Muscle of leg (tissue), 16 donors: ENCODE measurements at places on chromosomes 5 and 9. TPM values are rescaled to one million over a fixed set of nuclear protein-coding genes. Genes with fewer than 3 reads are reported as not detected.
A peak's percentile ranks its signal among the peaks of the same experiment; 100 is the strongest.

Gene TLR4
- 13.3 TPM for total RNA-seq

DNA sequence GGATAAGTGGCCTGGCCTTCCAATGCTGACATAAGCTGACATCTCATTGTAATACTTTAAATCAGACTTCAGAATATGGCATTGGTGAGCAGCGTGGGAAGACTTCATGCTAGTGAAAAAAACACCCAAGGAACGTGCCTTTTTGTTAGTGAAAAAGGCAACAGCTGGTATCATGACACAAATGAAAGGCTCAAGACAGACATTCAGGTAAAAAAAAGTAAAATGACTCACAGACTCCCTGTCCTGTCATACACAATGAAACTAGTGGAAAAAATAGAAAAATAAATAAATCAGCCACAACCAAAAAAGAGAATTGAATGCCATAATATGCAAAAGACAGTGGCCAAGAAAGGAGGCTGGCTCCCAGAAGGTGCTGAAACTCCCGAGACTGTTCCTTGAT, 24.4 kb upstream of the PPP1R2B start:
- H3K27me3 ChIP-seq, result no peaks in the 10 kb centered on the region
- DNase-seq, result no peak
- H3K4me1 ChIP-seq, result no peaks in the 10 kb centered on the region
- H3K36me3 ChIP-seq, result no peaks in the 10 kb centered on the region
- no peak overlapping the region for H3K27ac ChIP-seq

DNA sequence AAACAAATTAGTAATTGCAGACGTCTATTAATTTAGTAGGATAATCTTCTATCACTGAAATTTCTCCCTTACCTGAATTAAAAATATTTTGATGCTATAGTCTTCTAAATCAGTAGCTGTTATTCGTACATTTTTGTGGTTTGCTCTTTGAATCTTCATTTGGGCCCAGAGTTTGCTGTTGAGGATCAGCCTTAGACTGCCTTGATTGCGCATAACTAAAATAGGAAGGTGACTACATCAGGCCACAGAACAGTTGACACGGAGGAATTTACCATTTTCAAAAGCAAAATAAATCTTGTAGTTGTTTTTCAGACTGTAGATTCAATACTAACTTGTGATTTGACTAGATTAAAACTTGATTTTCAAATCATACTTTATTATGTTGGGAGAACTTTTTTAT, 11.8 kb upstream of the NADK2 start:
- no peaks in the 10 kb centered on the region for H3K36me3 ChIP-seq
- no peaks in the 10 kb centered on the region for H3K27me3 ChIP-seq
- no peak overlapping the region for H3K4me3 ChIP-seq
- no peaks in the 10 kb centered on the region for H3K4me1 ChIP-seq

- no peak for DNase-seq
- no peaks in the 10 kb centered on the region for H3K36me3 ChIP-seq
- peaks cover 3% of the 10 kb centered on the region for H3K27me3 ChIP-seq
- peaks cover 2% of the 10 kb centered on the region for H3K4me1 ChIP-seq
- H3K27ac ChIP-seq, result no peak overlapping the region
These were observed 61.1 kb upstream of the PALM2AKAP2 start for GRCh38 chr9:109718861-109719260.

DNA sequence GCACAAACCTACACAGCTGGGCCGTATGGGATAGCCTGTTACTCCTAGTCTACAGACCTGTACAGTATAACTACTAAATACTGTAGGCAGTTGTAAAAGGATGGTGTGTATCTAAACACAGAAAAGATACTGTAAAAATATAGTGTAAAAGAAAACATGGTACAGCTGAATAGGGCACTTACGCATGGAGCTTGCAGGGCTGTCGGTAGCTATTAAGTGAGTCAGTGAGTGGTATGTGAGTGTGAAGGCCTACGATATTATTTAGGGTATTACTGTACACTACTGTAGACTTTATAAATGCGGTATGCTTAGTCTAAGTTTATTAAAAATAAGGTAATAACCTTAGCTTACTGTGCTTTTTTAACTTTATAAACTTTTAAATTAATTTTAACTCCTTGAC, 1.2 kb downstream of the ZCCHC9 start:
- no peak overlapping the region for H3K27ac ChIP-seq
- no peaks in the 10 kb centered on the region for H3K27me3 ChIP-seq
- peak overlapping the region; percentile 71 for H3K4me3 ChIP-seq
- DNase-seq, result no peak
- H3K4me1 ChIP-seq, result peaks cover 17% of the 10 kb centered on the region

GRCh38 chr9:136605988-136606660, 56.6 kb upstream of the EGFL7 start:
- H3K4me3 ChIP-seq, result no peak overlapping the region
- peaks cover 60% of the 10 kb centered on the region for H3K4me1 ChIP-seq
- peak; percentile 62 for DNase-seq
- H3K36me3 ChIP-seq, result no peaks in the 10 kb centered on the region

- peak within 1 kb of the TSS; percentile 60 for H3K4me3 ChIP-seq
- peak; percentile 93 for DNase-seq
- H3K27me3 ChIP-seq, result no peaks in the 10 kb centered on the region
- H3K36me3 ChIP-seq, result peaks cover 5% of the 10 kb centered on the region
These were observed at the start of gene PNPLA7 for GRCh38 chr9:137550231-137550621. PNPLA7 (minus strand) TSS chr9:137550402; CDS start chr9:137550197, 205 bp downstream.

DNA sequence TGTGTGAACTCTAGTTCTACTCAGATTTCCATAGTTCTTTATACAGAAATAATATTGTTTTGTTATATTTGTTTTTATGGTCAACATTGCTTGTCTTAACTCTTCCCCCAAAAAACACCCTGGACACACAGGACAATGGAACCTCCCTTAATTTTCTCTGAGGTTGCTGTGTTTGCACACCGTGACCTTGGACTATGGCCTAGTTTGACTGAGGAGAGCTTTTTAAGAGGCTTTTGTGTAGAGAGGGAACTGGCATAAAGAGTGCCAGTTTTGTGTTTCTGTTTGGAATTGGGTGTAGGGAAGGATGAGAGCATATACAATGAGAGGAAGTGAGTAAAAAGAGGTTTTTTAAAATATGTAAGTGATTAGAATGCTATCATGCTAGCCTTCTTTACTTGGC, 101.1 kb upstream of the MEF2C start:
- no peak overlapping the region for H3K4me3 ChIP-seq
- DNase-seq, result no peak
- no peak overlapping the region for H3K27ac ChIP-seq
- no peaks in the 10 kb centered on the region for H3K36me3 ChIP-seq
- H3K27me3 ChIP-seq, result no peaks in the 10 kb centered on the region
